ENCODE measurements at places on chromosomes 7 and 10.

GRCh38 chr7:123343611-123344010, 143.8 kb upstream of the SLC13A1 start:
- no peak for DNase-seq

GRCh38 chr7:83936056-83936708, 258.4 kb downstream of the SEMA3A start:
- DNase-seq, result peak; percentile 81

GRCh38 chr7:98360221-98361130, 40.4 kb downstream of the BAIAP2L1 start:
- DNase-seq, result no peak

DNA sequence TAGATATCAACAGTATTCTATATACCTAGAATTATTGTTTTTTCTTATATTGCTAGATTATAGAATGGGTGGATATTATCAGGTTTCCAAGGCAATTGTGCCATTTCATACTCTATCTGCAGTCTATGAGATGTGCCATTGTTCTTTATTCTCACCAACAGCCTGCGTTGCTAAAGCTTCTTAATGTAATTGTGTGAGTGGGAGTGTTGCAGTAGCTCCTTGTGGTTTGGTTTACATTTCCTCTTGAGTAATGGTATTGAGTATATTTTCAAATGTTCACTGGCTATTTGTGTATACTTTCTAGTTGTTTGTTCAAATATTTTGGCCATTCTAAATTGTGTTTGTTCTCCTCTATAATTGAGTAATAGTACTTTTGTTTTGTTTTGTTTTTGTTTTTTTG, 199.2 kb downstream of the TFEC start:
- DNase-seq, result no peak

- DNase-seq, result no peak
Observed at GRCh38 chr7:81839708-81840369, 70.0 kb upstream of the HGF start.

- no peak for DNase-seq
Observed at GRCh38 chr7:73901823-73902597, 41.1 kb downstream of the TMEM270 start.

DNA sequence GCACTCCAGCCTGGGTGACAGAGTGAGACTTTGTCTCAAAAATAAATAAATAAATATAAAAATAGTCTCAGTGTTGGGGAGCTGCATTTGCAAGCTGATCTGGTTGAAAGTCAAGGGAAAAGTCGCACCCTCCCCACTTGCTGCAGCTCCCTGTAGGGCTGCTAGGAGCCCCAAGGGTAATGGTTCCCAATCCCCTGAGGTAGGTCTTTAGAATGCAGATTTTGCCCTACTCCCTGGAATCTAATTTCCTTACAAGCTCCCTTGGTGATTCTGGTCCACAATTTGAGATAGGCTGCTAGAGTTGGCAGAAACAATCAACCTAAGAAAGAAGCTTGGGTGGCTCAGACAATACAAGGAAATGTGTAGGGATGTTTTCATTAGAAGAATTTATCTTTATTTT, 232.5 kb upstream of the YAE1 start:
- no peak for DNase-seq

- peak; percentile 58 for DNase-seq
Observed at GRCh38 chr7:140326116-140326928, 72.0 kb downstream of the SLC37A3 start.

DNA sequence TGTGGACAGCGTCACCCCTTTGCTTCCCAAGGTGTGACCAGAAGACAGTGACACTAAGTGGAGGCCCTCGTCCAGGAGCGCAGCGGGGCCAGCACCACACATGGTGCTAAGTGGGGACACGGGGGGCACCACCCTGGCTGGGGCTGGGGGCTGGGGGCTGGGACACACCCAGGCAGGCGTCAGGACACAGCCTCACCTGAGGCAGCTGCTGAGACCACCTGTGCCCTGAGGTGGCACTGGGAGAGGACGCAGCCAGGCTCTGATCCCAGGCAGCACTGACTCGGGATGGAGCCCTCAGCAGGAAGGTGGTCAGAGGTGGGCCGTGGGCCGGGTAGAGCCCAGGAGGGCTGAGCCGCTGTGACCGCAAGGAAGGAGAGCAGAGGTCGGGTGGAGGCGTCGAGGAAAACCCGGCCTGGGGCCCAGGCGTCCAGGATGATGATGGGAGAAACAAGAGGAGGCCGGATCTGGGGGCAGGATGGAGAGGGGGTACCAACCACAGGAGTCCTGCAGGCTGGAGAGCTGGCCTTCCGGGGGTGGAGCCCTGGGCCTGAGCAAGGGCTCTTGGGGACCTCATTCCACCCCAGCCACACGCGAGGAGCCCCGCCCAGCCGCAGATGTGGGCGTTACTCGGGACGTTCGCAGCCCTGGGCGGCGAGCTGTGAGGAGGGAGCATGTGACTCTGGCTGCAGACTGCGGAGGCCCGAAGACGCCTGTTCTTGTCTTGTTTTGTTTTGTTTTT, 22.5 kb downstream of the LRRC27 start:
- DNase-seq, result no peak

DNA sequence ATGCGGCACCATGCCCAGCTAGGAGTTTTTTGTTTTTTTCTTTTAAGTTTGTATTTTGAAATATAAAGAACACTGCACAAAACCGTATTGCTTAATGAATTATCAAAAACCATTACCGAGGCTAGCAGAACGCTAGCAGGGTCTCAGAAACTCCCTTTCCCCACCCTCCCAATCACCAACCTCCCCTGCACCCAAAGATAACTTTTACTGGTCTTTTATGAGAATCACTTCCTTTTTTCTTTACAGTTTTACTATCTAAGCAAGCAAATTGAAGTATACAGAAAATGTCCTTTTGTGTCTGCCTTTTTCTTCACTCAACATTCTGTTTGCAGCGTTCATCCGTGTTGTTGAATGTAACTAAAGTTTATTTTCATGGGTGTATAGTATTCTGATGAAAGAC, 13.4 kb downstream of the HIP1 start:
- DNase-seq, result no peak

DNA sequence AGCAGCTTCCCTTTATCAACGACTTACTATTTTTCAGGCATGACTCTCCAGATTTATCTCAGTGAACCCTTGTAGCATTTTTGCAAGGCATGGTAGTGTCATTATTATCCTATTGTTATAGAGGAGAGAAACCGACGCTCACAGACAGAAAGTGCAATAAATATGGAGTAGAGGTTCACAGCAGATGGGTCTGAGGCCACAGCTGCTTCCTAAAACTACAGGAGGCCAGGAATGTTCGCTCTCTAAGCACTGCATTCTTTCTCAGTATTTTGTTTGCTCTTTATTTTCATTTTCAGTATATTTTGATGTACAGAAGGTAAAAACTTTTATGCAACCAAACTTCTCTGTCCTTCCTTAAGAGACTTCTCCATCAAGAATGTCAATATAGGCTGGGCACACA, 4.5 kb upstream of the AEBP1 start:
- DNase-seq, result no peak

- DNase-seq, result peak; percentile 56
Observed at GRCh38 chr10:63236113-63236935, 103.2 kb downstream of the NRBF2 start.

GRCh38 chr7:138170298-138170697, 94.0 kb downstream of the AKR1D1 start:
- no peak for DNase-seq

DNA sequence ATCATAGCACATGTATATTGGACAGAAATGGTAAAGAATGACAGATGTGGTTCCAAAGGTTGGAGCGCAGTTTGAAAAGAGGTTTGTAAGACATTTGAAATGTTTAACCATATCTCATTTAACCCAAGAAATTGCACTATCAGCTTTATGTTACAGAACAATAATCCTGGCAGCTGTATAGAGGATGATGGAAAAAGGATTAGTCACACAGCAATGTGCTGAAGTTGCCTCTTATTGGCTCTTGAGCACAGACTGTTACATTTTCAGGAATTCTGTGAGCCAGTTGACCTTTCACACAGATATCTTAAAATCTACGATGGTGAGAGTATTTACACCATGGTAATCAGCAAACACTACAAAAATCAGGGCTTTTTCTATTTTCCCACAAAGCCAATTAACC, 3.9 kb downstream of the COG5 start:
- peak; percentile 58 for DNase-seq

DNA sequence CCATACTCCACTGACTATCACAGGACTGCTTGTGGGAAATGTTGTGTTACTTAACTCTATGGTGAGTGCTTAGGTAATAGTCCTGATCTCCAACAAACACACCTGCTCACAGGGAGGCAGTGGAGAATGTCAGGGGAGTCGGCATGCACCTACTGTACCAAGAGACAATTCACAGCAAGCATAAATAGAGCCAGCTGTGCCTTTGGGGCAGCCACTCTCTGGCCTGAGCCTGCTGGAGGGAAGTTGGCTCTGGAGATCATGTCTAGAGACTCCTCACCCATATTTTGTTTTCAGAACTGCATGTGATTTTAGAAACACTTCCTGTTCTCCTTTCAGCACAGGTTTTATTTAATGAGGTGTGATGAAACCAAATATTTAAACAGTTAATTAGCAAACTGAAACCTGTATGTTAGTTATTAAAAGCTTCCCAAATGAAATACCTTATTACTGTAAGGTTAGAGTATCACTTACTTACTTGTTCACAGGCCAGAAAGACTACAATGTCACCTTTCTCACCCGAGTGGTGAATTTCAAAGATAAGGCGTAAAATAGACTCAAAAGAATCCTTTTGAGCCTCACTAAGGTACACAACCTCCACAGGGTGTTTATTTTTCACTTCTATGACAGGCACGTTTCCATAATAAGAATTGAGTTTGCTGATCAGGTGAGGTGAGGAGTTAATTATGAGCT, 21.8 kb downstream of the DHX32 start:
- DNase-seq, result no peak

- DNase-seq, result no peak
Observed at GRCh38 chr7:55515569-55516279, 56.6 kb downstream of the VOPP1 start.

GRCh38 chr10:44963772-44964633, 4.4 kb downstream of the RASSF4 start:
- DNase-seq, result no peak

GRCh38 chr7:72781161-72781560, 46.8 kb downstream of the TYW1B start:
- DNase-seq, result no peak

- DNase-seq, result no peak
Observed at GRCh38 chr7:55073051-55073511, 54.3 kb downstream of the EGFR start.

GRCh38 chr10:2471811-2472210, 595.5 kb upstream of the PFKP start:
- DNase-seq, result no peak

DNA sequence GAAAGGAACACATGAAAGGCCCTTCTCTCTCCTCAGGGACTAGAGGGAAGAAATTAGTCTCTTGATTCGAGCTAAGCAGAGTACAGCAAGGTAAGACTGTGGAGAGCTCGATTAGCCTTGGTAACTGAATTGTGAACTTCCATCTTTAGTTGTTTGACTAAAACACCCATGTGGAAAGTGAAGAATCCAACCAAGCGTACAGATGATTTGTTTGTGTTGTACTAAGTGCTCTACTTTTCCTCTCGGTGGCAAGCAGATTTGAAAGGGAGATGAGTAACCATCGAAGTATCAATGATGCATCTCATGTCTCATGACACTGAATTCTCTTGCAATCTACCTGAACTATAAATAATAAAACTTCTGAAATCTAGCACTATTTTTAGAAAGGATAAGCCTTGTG, 80.7 kb downstream of the FZD1 start:
- DNase-seq, result no peak

DNA sequence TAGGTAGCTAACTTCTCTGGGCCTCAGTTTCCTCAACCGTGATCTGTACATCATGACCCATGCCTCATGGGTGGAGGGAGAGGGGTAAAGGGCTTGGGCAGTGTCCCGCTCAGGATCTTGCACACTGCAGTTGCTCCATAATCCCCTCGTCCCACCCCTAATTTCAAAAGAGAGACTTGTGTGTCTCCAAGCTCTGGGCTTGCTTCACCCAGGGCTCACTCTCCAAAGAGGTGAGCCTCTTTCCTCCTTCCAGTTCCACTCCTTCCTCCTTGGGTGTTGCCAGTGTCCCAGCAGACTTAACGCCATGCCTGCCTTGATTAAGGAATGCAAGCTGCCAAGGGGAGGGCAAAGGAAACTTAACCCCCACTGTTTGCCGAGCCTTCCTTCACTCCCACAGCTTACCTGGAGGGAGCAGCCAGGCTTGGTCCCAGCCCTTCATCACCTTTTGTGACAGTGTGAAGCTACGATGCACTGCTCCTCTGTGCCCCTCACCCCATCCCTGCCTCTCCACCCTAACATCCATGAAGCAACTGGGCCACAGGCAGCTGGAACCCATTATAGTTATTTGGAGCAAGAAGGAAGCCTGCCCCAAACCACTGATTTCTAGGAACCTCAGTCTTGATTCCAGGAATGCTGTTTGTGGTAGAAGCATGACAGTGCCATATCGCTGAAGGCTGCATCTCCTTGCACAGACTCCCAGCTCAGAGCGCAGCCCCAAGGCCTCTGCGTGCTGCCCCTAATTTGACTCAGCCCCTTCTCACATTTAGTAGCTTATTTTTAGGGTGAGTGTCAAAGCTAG, 363.3 kb downstream of the TNS3 start:
- no peak for DNase-seq

DNA sequence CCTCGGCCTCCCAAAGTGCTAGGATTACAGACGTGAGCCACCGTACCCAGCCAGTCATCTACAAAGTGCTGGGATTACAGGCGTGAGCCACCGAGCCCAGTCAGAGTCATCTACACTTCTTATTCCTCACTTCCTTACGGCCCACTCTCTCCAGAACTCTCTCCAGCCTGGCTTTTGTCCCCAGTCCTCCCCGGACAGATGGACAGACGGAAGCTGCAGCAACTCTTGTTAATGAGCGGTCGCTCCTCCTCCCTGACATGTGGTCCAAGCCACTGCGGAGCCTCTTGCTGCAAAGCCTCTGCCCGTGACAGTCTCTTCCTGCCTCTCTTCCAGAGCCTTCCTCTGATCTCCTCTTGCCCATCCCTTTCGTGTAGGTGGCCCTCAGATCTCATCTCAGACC, 45.9 kb downstream of the TMEM270 start:
- no peak for DNase-seq

DNA sequence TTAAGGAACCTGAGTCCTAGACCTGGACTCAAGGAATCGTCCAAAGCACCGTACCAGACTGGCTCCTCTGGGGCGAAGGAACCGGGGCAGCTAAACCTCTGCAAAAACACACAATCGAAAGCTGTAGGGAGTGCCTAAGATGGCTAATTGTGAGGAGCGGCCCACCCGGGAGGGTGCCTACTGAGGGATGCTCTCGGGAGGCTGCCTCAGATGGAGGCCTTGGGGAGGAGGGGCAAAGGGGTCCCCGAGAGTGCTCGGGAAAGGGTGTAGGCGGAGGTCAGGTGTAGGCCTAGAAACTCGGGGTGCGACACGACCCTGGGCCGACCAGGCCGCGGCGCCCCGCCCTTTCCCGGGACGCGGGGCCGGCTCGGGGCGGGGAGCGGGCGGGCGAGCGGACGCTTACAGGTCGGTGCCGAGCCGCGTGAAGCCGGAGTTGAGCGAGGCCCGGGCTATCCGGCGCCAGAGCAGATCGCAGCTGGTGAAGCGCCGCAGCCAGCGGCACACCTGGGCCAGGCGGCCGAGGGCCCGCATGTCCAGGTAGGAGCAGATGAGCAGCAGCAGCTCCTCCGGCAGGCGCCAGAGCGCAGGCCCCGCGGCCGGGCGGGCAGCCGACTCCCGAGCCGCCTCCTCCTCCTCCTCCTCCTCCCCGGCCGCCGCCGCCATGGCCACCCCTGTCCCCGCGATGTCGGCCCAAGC, 844 bp downstream of the FBXW4 start:
- peak; percentile 28 for DNase-seq

GRCh38 chr10:122642726-122643605, 56.7 kb downstream of the C10orf120 start:
- no peak for DNase-seq

- DNase-seq, result no peak
Observed at GRCh38 chr10:58384544-58384998, 639 bp upstream of the TFAM start.

Data from NCI-H460 (cell line).